ENCODE measurements at places on chromosomes 7 and 10.

DNA sequence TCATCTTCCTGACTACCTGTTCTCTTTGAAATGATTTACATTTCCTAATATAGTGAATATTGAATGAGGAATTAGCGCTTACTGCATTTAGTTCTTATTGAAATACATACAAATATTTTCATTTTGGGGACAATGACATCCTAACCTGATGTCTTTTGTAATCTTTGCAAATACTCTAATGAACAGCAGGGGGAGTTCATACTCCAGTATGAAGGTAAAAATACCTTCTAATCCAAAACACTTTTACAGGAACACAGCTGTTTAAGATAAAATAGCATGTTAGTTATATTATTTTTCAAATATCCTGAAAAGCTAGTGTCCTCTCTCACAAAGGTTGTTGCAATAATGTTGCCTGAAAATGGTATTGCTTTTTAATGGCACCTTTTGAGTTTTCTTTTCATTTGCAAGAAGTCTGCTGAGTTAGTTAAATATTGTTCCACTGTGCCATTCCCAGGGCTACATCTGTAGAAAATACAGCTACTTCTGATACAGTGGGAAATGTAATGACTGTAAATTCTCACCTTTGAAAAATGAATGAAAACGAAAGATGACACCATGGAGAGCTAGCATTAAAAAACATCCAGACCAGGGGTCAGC, 400.0 kb downstream of the PHF14 start:
- DNase-seq: no peak

GRCh38 chr10:114412907-114413797, 8.8 kb upstream of the AFAP1L2 start:
- no peak for DNase-seq

- no peak for DNase-seq
Observed at GRCh38 chr10:95253007-95253406, 37.8 kb downstream of the PDLIM1 start.

- DNase-seq: no peak
Observed at GRCh38 chr10:49512121-49512809, 26.7 kb downstream of the ERCC6 start.

DNA sequence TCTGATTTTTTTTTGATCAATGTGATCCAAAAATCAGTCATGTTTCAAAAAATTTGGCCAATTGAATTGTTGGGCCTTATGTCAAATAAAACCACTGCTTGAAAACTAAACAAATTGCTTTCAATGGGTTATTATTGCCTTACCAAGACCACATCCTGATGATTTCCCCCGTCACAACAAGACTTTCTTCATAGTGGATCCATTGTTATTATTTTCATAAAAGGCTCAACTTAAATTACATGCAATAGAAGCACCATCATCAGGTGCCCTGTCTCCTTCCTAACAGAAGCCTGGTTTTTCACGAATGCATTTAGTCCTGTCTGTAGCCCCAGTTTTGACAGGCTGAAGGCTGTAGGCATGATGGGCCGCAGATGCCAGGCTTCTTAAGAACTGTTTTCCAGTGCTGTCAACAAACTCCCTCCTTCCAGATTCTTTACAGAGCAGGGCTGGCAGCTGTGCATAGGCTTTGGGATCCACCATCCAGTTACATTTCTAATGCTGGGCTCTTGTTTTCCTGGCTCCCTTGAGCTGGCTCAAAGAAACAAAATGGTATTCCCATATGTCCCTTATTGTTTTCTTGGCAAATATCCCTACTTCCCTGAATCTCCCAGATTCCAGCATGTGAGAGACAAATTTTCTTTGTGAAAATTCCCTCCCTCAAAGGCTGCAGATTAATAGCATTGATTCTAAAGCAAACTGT, 302.0 kb downstream of the TWIST1 start:
- DNase-seq: no peak

DNA sequence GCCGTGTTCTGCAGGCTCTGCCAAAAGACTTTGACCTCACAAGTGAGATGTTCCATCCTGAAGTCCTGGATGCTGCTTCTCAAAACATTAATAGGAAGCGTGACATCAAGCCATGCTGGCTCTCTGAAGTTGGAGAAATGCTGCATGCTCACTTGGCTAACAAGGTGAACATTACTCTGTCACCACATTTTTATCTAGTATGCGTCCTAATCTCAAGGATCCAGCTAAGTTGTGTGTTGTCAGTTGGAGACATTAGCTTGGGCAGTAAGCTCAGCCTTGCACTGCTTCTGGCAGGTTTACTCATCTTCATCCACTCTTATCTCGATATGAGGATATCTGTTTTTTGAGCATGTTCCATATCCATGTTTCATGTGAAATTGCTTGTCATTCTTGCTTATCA, 165.2 kb downstream of the SDK1 start:
- no peak for DNase-seq

GRCh38 chr10:104035194-104036068, 50.2 kb downstream of the COL17A1 start:
- DNase-seq: no peak

DNA sequence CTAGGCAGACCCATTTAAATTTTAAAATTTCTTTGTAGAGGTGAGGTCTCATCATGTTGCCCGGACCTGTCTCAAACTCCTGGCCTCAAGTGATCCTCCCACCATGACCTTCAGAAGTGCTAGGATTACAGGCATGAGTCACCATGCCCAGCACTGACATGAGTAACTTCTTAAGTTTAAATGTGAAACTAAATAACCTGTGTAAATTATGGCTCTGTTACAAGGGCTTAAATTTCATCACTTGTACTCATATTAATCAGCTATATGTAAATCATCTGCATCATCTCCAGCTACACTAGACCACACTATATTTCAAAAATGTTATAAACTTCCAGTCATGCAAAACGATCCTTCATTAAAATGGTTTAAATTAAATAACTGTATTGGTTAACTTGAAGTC, 56.1 kb downstream of the ATAD1 start:
- DNase-seq: no peak

DNA sequence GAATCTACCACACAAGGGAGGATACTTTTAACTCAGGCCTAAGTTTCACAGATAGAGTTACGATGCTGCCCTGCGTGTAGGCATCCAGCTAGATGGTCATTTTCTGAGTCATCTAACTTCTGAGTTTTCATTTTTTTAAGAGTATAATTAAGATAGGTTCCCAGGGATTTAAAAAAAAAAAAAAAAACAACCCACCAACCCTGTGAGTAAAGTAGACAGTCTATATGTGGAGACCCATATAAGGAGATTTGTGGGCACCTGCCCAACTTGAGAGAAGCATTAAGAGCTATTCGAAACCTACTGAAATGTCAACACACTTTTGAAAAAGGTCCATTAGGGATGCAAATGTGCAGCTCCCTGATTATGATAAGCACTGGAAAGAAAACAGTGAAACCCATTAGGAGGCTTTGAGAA, 257.3 kb downstream of the TRIL start:
- no peak for DNase-seq

Measured in stimulated activated CD8-positive, alpha-beta memory T cell treated with anti-CD3 and anti-CD28 coated beads, Interleukin-7, amount 100 ng/mL, for 24 hours (primary cell).